ENCODE measurements at places on chromosomes 1 and 21.

GRCh38 chr1:209076688-209077087 is 506.8 kb upstream of the CAMK1G start:
- DNase-seq: no peak

DNA sequence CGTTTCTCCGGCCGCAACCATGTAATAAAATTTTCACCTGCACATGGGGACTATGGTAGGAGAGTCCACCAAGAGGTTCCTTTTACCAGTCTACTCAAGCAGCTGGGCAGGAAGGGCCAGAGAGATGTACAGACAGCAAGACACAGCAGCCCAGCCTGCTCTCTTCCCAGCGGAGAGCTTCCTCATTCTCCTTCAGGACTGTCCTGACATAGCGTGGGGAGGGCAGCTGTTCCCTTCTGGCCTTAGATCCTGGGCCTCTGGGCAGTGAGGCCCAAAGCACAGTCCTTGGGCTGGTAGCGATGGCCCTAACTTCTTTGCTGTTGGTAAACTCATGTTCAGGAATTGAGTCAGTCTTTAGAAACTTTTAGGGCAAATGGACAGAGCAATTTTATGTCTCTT is 89.1 kb downstream of the BCAR3 start:
- DNase-seq: no peak

GRCh38 chr21:44510508-44511218 is 29.3 kb downstream of the KRTAP10-1 start:
- DNase-seq: peak; percentile 57

DNA sequence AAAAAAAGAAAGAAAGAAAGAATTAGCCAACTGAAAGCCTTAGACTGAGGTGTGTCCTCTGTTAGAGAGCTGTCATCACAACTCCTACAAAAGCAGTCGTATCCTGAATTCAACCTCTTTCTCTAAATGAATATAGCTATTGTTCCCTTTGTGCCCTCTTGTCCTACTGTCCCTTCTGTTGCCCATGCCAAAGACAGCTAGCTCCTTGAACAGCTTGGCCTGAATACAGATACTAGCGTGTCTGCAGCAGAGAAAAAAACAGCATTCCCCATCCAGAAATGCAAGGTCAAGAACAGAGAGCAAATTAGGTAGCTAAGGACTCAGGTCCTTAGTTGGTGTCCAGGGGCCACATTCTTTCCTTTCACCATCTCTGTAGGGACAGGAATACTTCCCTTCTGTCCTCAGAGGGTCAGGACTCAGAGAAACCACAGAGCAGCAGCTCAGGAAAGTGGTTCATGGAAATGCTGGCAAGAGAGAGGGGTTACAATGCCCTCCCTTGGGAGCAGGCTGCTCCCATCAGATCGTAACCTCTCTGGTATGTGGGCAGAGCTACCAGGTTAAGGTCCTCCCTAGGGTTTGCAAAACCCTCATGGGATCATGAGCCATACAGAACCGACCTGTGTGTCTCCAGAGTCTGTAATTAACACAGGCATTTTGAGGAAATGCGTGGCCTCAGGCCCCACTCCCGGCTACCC is 1.8 kb upstream of the ZBTB48 start:
- no peak for DNase-seq

GRCh38 chr21:42106425-42106824 is 35.3 kb downstream of the UMODL1 start:
- DNase-seq: no peak

Measured in left renal pelvis (tissue), 4 donors.